ENCODE measurements at places on chromosomes 12 and 14.

DNA sequence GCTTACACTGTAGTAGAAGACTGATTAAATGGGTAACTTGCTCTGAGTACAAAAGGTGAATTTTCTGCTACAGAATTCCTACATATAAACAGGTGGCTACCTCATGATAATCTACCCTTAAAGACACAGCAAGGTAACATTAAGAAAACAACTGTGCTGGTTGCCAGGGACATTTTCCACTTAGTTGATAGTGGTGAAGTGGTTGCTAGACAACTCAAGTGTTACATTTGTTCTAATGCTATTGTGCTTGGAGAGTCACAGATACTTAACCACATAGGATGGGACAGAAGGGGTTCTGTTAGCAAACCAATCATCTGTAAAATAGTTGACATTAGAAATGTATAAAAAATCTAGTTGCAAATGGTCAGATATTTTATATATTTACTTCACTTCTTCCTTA lies 870.3 kb upstream of the SEL1L start:
- DNase-seq, result no peak

DNA sequence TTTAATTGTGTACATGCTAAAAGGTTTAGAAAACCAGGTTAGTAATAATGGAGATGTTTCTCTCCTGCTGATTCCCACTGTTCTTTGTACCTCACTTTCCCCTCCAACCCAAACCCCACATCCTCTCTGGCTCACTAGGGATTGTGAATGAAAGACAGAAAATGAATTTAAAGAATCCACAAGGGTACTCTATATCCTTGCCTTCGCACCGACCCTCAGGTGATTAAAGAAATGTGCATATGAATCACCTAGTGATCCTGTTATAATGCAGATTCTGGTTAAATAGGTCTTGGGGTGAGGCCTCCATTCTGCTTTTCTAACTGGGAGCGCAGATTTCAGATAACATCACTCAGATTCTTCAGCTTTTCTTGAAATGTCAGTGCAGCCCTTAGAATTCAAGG lies 84.3 kb upstream of the OTX2 start:
- no peak for DNase-seq

GRCh38 chr14:64948612-64949210 lies 6.2 kb upstream of the GPX2 start:
- no peak for DNase-seq

DNA sequence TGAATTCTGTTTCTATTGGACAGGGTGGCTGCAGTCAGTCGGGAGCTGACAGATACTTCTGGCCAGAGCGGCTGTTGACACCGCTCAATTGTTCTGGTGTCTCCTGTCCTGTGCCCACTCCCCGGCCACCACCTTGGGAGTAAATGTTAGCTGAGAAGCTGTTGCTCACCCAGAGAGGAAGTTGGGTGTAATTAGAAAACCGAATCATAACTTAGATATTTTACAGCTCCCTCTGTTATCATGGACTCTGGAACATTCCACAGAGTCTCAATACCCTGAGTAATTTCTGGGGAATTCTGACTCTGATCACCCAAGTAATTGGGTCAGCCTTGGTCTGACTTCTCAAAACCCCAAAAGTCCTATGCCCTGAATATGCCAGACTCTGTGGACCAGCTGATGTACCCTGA lies 58.3 kb upstream of the RFLNA start:
- no peak for DNase-seq

GRCh38 chr14:64725261-64725815 lies 21.1 kb downstream of the PLEKHG3 start:
- DNase-seq, result no peak

GRCh38 chr14:31867570-31867969 lies 209.5 kb upstream of the ARHGAP5 start:
- DNase-seq, result no peak

- no peak for DNase-seq
These were observed 496.4 kb downstream of the PCNX1 start for GRCh38 chr14:71403656-71404055.

- no peak for DNase-seq
These were observed 102.2 kb downstream of the TTC6 start for GRCh38 chr14:37697489-37698121.

DNA sequence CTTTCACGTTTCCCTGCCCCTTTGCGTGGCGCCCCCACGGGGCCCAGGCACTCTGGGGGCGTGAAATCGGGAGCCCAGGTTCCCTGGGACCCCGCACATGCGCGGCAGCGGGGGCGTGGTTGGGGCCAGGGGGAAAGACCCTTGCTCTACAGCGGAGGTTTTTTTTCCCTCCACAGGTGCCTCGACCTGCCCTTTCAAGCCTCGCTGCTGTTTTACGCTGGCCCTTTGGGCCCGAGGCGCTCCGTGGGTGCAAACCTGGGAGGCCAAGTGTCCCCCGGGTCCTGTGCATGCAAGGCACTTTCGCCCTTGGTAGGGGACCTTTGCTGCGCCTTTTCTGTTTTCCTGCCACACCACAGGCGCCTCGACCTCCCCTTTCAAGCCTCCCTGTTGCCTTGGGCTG lies 329.8 kb downstream of the ALG10 start:
- no peak for DNase-seq

GRCh38 chr12:44314007-44314500 lies 478.2 kb downstream of the TMEM117 start:
- no peak for DNase-seq

DNA sequence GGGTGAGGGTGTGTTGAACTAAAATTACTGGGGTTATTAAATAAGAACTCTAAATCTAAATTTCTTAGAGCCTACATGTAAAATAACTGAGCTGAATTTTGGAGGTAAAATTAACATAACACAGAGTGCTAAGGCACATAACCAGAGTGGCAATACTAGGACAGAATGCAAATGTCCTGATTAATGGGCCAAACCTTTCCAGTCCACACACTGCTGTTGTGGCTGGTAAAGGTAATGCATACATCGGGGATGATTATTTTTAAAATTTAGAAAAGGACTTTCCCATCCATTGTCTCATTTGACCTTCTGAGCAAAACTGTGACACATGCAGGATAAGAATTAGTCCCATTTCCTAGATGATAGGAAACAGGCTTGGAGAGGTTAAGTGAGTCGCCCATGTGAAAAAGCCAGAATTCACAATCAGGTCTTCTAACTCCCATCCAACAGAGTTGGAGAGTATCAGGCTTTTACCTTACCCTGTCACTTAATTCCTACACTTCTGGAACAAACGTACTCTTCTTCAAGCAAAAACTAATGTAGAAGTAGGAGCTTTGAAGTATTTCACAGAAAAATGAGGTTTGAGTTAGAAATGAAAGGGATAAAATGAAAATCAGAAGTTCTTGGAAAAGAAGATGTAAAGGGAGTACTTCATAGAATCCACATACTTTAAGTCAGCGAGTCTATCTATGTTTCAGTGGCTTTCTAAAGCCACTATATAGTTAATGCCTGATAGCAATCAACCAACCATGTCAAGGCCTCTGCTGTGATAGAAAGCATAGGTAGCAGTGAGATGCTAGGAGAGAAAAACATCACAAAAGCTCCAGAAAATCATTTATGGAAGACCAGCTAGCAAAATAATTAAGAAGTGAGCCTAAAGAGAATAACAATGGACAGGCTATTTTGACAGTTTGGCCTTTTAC lies 334.9 kb upstream of the DIO2 start:
- no peak for DNase-seq

GRCh38 chr12:51820526-51821439 lies 27.7 kb downstream of the FIGNL2 start:
- DNase-seq, result peak; percentile 67

DNA sequence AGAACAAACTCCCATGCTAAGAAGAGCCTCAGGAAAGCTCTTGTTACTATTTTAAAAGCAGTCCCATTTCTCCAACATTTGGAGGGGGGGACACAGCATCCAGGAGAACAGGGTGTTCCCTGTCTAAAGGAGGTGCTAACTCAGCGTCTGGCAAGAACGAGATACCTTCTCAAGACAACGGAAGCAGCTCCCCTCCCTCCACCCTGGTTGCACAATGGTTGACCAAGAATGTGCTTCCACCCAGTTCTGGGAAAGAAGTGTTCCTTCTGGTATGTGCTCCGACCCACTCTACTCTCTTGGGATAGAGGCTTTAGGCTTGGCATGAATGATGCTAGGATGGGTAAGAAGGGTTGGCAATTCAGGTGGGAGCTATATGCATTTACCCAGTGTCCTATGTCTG lies 1.5 kb upstream of the KRT6A start:
- no peak for DNase-seq

DNA sequence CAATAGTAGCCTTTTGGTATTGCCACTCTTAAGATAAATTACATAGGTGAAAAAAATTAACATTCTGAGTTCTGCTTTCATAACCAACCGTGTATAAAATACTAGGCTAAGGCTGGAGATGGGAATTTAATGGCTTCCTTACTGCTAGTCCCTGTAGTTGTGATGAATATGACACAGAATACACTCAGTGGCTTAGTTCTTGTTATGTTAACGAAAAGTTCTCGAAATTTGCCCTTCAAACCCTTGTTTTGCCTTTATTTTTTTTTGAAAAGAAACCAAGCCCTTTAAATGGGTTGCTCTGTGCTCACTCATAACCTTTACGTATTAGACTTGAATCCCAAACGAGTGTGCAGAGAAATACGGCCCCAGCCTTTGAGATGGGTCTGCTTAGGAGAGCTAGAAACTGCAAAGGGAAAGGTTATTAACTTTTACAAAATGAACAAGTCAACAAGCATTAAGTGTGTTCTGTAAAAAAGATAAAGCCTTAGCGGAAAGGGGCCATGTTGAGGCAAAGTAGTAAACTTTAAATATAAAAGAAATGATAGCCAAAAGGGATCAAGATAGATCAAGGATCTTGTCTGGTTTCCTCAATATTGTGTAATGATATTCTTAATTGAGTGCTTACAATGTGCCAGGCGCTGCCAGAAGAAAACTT lies 1.7 kb downstream of the NUDT4 start:
- no peak for DNase-seq

- no peak for DNase-seq
These were observed 75.3 kb downstream of the PPP1R12A start for GRCh38 chr12:79859646-79860045.

GRCh38 chr14:22268875-22269274 lies 320.1 kb downstream of the DAD1 start:
- DNase-seq, result no peak

GRCh38 chr12:132146772-132147422 lies 2.6 kb downstream of the NOC4L start:
- DNase-seq, result no peak

- DNase-seq, result no peak
These were observed 149.5 kb downstream of the SLC6A15 start for GRCh38 chr12:84763107-84763506.

DNA sequence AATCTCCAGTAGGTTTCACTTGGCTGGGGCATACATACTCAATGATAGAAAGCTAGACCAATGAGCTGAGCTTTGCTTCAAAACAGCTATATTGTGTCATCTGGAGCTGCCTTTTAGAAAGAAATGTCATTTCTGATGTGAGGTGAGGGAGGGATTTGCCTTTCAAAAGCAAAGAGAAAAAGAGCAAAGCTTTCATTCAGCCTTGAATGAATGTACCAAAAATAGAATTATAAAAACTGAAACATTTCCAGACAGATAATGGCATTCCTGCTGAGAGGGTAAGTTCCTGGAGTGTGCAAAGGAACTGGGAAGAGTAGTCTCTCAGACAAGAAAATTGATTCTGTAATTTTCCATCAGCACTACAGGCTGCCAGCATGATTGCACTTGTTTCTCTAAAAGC lies 710.0 kb downstream of the LRFN5 start:
- DNase-seq, result no peak

- no peak for DNase-seq
These were observed 274.6 kb upstream of the TBX3 start for GRCh38 chr12:114958538-114958937.

DNA sequence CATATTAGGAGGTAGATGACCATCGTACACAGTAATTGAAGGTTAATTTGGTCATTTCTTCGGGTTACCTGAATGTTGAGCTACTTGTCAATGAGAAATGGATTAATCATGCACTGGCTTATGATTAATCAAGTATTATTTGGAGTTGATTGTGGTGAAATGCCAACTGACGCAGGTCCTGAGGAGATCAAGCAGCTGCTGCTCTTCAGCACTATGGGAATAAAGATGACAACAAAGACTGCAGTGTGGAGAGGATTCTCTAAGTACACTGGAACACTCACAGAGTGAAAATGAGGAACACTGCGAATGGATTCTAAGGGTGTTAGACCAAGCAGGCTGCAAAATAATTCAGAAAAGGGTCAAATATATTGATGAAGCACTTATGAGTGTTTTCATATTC lies 202.8 kb upstream of the DIO2 start:
- no peak for DNase-seq

DNA sequence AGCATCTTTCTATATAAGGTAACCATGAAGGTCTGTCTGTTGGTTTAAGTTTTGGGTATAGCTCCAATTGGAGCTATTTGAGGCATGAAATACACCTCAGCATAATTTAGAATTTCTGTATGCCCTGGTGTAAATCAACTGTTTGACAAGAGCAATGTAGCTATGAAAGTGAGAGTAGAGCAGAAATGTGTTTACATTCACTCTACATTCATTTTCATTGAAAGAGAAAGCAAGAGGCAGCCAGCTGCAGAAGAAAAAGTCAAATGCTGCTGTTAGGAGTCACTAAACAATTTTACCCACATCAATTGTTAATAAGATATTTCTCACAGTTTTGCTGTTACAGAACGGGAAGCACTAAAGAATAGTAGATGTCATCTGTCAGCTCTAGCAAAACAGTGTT lies 252.5 kb downstream of the SLC6A15 start:
- DNase-seq, result no peak

- DNase-seq, result no peak
These were observed 200.4 kb downstream of the PTPRO start for GRCh38 chr12:15522574-15523187.

DNA sequence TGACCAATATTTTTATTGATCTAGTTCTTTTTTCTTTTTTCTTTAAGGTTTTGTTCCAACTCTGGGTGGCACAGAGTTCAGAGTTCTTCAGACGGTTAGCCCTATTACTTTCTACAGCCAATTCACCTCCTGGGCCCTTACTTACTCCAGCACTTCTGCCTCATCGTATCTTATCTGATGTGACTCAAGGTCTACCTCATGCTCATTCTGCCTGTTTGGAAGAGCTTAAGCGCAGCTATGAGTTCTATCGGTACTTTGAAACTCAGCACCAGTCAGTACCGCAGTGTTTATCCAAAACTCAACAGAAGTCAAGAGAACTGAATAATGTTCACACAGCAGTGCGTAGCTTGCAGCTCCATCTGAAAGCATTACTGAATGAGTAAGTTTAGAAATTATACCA lies 64.7 kb downstream of the VEZT start:
- no peak for DNase-seq

- DNase-seq, result no peak
These were observed 55.6 kb upstream of the PTHLH start for GRCh38 chr12:28027947-28028724.

GRCh38 chr12:70399311-70399710 lies 33.2 kb downstream of the KCNMB4 start:
- DNase-seq, result no peak

GRCh38 chr12:3132636-3133404 lies 55.6 kb downstream of the TSPAN9 start:
- DNase-seq, result no peak

DNA sequence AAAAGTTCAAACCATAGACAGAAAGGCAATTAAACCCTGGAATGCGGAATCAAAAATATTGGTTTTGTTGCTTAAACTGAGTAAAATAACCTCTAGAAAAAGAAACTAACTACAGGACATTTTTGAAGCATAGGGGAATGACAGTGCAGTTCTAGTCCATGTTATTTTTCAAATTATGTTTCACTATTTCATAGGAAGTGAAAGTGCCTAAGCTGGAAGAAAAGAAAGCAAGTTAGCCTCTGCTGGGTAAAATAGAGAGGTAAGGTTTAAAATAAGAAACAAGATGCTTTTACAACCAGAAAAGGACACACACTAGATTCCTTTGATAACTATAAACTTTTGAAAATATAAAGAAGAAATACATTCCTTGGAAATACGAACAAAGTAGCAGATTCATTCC lies 1.1 kb downstream of the CLECL1 start:
- DNase-seq, result no peak

Measured in activated CD8-positive, alpha-beta memory T cell treated with anti-CD3 and anti-CD28 coated beads for 48 hours (primary cell).